ENCODE measurements at places on chromosomes 12 and 14. TPM values are rescaled to one million over a fixed set of nuclear protein-coding genes. Genes with fewer than 3 reads are reported as not detected.

DNA sequence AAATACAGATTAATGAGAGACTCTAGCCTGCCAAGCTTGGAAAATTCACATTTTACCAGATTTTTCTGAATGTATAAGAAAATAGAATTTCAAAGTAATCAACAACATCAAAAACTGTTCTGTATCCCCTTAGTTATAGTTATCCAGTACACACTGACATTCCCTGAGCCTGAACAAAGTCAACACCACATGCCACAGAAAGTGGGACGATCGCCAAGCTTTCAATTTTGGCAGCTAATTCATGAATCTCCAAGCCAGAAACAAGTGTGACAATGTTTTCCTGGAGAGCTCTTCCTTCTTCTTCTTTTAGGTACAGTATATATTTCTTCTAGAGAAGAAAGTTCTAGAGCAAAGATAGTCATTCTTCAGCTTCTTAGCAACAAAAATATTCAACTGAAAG, 290.2 kb downstream of the PRKD1 start:
- H3K27me3 ChIP-seq: no peaks in the 10 kb centered on the region
- no peak overlapping the region for H3K4me3 ChIP-seq
- no peak overlapping the region for H3K27ac ChIP-seq
- no peaks in the 10 kb centered on the region for H3K36me3 ChIP-seq
- no peak for DNase-seq
- no peaks in the 10 kb centered on the region for H3K4me1 ChIP-seq

- H3K27me3 ChIP-seq: no peaks in the 10 kb centered on the region
- peaks cover 45% of the 10 kb centered on the region for H3K4me1 ChIP-seq
- no peak for DNase-seq
- no peaks in the 10 kb centered on the region for H3K36me3 ChIP-seq
Measured at GRCh38 chr12:76694369-76694768, 69.5 kb upstream of the ZDHHC17 start.

DNA sequence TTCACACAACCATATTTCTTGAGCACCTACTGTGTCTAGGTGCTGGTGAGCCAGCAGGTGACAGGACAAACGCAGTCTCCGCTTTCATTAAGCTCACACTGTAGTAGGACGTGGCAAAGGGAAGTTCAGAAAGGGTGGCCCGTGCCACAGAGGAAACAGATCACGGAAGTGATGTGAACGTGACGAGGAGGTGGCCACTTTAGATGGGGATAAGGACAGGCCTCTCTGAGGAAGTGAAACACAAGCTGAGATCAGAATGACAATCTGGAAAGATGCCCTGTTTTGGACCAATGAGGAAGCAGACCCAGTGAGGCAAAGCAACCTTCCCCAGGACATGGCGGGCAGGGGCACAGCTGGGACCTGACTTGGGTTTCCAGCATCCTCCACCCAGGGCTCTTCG, 127.4 kb upstream of the PRMT8 start:
- no peaks in the 10 kb centered on the region for H3K36me3 ChIP-seq
- peaks cover 6% of the 10 kb centered on the region for H3K4me1 ChIP-seq
- no peak for DNase-seq
- peaks cover 55% of the 10 kb centered on the region for H3K27me3 ChIP-seq

DNA sequence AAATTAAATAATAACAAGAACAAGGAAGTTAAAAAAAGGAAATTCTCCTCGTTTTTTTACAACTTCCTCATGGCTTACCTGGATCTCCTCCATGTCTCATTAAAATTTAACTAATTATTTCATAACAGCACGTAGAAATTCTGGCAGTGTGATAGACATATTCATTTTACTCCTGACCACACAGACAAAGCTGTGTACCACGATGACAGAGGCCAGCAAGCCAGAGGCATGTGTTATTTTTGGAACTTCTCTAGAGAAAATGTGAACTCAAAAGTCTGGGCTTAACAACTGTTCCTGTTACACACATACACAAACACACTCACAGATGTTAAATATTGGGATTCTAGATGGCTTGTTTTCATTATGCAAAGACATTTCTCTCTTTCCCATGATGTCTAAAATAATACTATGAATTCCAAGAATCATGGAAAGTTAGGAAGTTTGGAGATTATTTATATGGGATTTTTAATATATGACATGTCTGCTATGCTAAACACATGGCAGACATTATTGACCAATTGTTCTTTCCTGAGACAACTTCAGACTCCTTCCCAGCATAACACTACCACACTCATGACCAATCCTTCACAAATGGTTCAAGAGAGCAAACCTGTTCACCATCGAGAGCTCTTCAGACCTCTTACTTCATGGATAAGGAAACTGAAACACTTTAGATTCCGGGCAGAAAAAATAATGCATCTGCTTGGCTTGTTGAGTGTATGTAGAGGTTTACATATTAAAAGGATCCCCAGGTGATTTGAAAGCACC, 158.7 kb downstream of the DACT1 start:
- DNase-seq: no peak
- no peaks in the 10 kb centered on the region for H3K4me1 ChIP-seq
- H3K27ac ChIP-seq: no peak overlapping the region
- no peak overlapping the region for H3K4me3 ChIP-seq
- no peaks in the 10 kb centered on the region for H3K27me3 ChIP-seq
- no peaks in the 10 kb centered on the region for H3K36me3 ChIP-seq

- H3K4me3 ChIP-seq: no peak overlapping the region
- H3K27ac ChIP-seq: no peak overlapping the region
- peaks cover 15% of the 10 kb centered on the region for H3K27me3 ChIP-seq
Measured at GRCh38 chr12:53223389-53224060, 8.5 kb downstream of the RARG start.

- H3K27me3 ChIP-seq: no peaks in the 10 kb centered on the region
- H3K4me3 ChIP-seq: no peak overlapping the region
- no peaks in the 10 kb centered on the region for H3K4me1 ChIP-seq
- no peak overlapping the region for H3K27ac ChIP-seq
- DNase-seq: no peak
- H3K36me3 ChIP-seq: no peaks in the 10 kb centered on the region
Measured at GRCh38 chr14:28061006-28061405, 705.6 kb upstream of the FOXG1 start.

- H3K4me3 ChIP-seq: peak overlapping the region; percentile 79
- no peak overlapping the region for H3K27ac ChIP-seq
- peaks cover 3% of the 10 kb centered on the region for H3K4me1 ChIP-seq
- H3K36me3 ChIP-seq: no peaks in the 10 kb centered on the region
- H3K27me3 ChIP-seq: no peaks in the 10 kb centered on the region
Measured at GRCh38 chr14:20413744-20414082, 412 bp upstream of the TEP1 start.

Gene SOX5
- 79.5 TPM for total RNA-seq

Gene PLEKHD1
- not detected for total RNA-seq

Gene SLCO1B1
- total RNA-seq: not detected

Gene POC1B
- total RNA-seq: 40.3 TPM
